Activated CD8-positive, alpha-beta T cell treated with anti-CD3 and anti-CD28 coated beads for 36 hours (primary cell): ENCODE measurements at places on chromosomes 7 and 10.

- H3K36me3 ChIP-seq: no peaks in the 10 kb centered on the region
- H3K27ac ChIP-seq: no peak overlapping the region
- H3K4me3 ChIP-seq: no peak overlapping the region
- no peaks in the 10 kb centered on the region for H3K27me3 ChIP-seq
- no peaks in the 10 kb centered on the region for H3K4me1 ChIP-seq
Measured at GRCh38 chr7:78080241-78080640, 281.7 kb downstream of the PHTF2 start.

DNA sequence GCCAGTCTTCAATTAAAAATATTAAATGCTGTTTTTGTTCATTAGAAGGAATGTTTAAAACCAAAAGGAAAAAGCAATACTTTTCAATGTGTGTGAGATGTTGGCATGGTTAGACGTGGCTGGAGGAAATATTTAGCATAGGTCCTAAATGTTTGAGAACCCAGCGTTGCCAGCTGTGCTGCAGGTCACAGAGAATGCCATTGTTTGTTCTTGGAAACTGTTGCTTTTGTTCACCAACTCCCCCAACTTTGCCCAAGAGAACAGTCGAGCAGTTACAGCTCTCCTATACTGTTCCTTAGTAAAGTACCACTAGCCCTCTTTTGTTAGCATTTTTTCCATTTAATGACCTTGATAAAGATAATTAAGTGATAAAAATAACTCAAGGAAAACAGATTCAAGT, 44.5 kb upstream of the ELMO1 start:
- H3K27me3 ChIP-seq: no peaks in the 10 kb centered on the region
- no peak for DNase-seq
- no peak overlapping the region for H3K4me3 ChIP-seq
- H3K36me3 ChIP-seq: no peaks in the 10 kb centered on the region

GRCh38 chr10:119654540-119654939, 3.4 kb downstream of the BAG3 start:
- no peaks in the 10 kb centered on the region for H3K27me3 ChIP-seq
- H3K4me1 ChIP-seq: peaks cover 50% of the 10 kb centered on the region
- H3K27ac ChIP-seq: peak overlapping the region; percentile 74
- peak overlapping the region; percentile 63 for H3K4me3 ChIP-seq

GRCh38 chr10:88565072-88565471, 18.0 kb downstream of the RNLS start:
- no peak for DNase-seq
- no peak overlapping the region for H3K4me3 ChIP-seq
- peaks cover 3% of the 10 kb centered on the region for H3K4me1 ChIP-seq
- H3K27ac ChIP-seq: no peak overlapping the region
- no peaks in the 10 kb centered on the region for H3K36me3 ChIP-seq

GRCh38 chr7:38757931-38758330, 126.8 kb upstream of the AMPH start:
- H3K27ac ChIP-seq: no peak overlapping the region
- H3K27me3 ChIP-seq: no peaks in the 10 kb centered on the region
- H3K36me3 ChIP-seq: peaks cover 11% of the 10 kb centered on the region
- H3K4me3 ChIP-seq: no peak overlapping the region
- DNase-seq: no peak
- H3K4me1 ChIP-seq: no peaks in the 10 kb centered on the region

DNA sequence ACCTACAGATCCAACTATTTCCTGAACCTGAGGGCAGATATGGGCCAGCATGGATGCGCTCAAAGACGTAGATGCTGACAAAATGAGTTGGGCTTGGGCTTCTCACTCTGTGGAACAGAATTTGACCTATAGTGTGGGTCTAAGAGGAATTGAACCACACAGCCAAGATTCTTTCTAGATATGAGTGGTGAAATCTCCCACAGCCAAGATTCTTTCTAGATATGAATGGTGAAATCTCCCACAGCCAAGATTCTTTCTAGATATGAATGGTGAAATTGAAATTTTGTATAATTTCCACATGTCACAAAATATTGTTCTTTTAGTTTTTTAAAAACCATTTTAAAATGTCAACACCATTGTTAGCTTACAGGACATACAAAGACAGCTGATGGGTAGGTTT, 215.4 kb upstream of the LRGUK start:
- no peak for DNase-seq
- H3K4me1 ChIP-seq: no peaks in the 10 kb centered on the region
- peaks cover 12% of the 10 kb centered on the region for H3K36me3 ChIP-seq

DNA sequence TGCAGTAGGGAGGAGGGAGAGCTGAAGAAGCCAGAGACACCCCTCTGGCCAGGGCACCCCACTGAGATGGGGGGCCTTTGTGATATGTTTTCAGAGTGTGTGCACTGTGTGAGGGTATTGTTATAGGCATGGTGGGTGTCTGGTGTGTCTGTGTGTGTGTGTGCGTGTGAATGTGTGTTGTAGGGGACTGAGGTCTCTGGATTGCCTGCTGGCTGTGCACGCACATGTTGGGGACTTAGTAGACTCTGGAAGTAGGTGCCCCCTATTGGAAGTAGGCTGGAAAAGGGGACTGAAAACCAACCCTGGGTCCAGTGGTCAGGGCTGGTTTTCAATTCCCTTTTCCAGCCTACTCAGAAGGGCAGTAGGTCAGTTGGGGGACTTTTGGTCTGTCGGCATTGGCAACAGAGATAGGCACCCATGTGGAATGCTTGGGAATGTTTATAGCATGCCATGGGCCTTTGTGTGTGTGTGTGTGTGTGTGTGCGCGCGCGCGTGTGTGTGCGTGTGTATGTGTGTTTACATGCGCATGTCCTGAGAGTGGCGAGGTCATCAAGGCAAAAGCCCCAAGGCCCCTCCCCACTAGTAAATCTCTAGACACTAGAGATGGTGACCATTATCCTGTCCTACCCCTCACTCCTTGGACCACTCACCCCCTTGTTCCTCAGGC, 78.8 kb downstream of the HIF1AN start:
- H3K4me1 ChIP-seq: no peaks in the 10 kb centered on the region
- no peak overlapping the region for H3K27ac ChIP-seq
- H3K4me3 ChIP-seq: no peak overlapping the region

DNA sequence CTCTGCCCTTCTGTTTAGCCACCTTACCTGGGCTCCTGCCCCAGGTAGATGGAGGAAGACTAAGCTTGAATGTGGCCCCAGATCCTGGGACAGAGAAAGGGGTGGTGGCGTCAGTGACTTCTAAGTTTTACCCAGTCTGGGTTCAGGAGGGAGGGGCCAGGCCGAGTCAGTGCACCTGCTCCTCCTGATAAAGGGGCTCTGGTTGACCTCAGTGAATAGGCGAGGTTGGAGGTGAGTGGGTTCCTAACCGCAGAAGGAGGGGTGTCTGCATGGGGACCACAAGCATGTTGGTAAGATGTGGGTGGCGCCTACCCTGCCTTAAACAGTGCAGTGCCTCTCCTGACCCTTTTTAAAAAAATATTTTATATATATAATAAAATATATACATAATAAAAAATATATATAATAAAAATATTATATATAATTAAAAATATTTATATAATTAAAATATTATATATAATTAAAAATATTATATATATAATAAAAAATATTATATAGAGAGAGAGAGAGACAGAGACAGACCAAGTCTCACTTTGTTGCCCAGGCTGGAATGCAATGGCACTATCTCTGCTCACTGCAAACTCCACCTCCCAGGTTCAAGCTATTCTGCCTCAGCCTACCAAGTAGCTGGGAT, 97.3 kb upstream of the GTF2I start:
- no peaks in the 10 kb centered on the region for H3K36me3 ChIP-seq
- H3K27ac ChIP-seq: no peak overlapping the region
- no peaks in the 10 kb centered on the region for H3K4me1 ChIP-seq
- DNase-seq: no peak
- H3K27me3 ChIP-seq: peaks cover 2% of the 10 kb centered on the region

DNA sequence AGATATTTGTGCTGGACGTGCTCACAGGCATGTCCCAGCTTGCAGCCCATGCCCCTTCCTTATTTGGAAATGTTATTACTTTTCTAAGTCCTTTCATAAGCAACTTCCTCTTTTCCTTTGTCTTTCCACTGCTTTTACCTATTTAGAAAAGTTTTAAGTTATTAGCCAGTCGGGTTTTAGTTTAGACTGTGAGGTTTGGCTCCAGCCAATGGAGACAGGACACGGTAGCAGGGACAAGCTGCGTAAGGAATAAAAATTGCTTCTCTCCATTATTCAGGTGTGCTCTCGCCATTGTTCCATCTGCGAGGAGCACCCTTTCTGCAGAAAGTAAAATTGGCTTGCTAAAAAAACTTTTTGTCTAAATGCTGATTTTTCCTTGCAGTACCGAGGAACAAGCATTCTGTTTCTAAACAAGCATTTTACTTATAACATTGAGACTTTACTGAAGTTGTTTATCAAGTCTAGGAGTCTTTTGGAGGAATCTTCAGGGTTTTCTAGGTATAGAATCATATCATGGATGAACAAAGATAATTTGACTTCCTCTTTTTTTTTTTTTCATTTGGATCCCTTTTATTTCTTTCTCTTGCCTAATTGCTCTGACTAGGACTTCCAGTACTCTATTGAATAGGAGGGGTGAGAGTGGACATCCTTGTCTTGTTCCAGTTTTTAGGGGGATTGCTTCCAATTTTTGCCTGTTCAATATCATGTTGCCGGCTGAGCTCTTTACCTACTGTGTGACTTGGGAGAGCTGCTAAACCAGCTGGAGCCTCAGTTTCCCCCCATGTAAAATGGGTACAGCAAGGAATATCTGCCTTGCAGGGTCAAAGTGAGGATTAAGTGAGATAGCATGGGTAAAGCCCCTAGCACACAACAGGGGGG, 63.8 kb downstream of the ALOX5 start:
- no peak overlapping the region for H3K27ac ChIP-seq
- H3K4me1 ChIP-seq: peaks cover 20% of the 10 kb centered on the region
- no peak for DNase-seq
- H3K36me3 ChIP-seq: no peaks in the 10 kb centered on the region
- H3K27me3 ChIP-seq: no peaks in the 10 kb centered on the region

- H3K27ac ChIP-seq: no peak overlapping the region
- no peak overlapping the region for H3K4me3 ChIP-seq
- no peaks in the 10 kb centered on the region for H3K4me1 ChIP-seq
- H3K36me3 ChIP-seq: no peaks in the 10 kb centered on the region
Measured at GRCh38 chr7:141460781-141461715, 90.2 kb upstream of the AGK start.

GRCh38 chr7:30974605-30975255, 11.0 kb downstream of the GHRHR start:
- DNase-seq: peak; percentile 84
- H3K4me3 ChIP-seq: no peak overlapping the region
- no peaks in the 10 kb centered on the region for H3K4me1 ChIP-seq
- peak overlapping the region; percentile 18 for H3K27ac ChIP-seq
- no peaks in the 10 kb centered on the region for H3K36me3 ChIP-seq
- H3K27me3 ChIP-seq: peaks cover 19% of the 10 kb centered on the region

DNA sequence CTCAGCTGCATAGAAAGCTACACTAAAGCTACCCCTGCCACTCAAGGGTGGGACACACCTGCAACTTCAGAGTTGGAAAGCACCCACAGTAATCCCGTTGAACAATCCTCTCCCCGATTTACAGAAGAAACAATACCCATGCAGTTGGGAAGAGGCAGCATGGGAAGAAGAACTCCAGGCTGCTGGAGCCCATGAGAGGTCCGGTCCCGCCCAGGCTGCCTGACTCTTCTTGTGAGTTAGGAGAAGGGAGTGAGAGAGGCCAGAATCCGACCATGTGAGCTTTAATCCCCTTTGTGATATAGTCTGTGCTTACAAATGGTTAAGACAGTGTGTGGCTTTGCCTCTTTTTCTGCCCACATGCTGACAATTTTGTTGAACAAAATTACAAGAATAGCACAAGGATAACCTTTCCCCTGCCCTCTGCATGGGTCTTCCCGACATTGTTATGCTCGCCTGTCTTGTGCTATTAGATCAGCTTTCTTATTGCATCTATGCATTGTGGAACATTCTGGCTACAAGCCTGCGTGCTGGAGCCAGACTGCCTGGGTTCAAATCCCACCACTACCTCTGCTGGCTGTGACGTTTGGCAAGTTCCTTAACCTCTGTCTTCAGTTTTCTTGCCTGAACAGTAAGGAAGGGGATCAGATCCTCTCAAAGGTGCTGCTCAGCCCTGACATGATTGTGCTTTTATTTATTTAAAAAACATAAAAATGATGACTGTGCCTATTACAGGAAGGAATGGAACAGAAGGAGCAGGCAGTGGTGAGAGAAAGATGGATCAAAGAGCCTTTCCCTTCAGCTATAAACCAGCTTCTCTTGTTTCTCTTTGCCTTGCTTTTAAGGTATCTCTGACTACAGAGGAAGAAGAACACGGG, 56.0 kb downstream of the BPGM start:
- no peak overlapping the region for H3K4me3 ChIP-seq
- H3K36me3 ChIP-seq: no peaks in the 10 kb centered on the region
- no peaks in the 10 kb centered on the region for H3K27me3 ChIP-seq
- no peak overlapping the region for H3K27ac ChIP-seq
- no peak for DNase-seq
- H3K4me1 ChIP-seq: no peaks in the 10 kb centered on the region

GRCh38 chr10:119737823-119738222, 12.0 kb downstream of the INPP5F start:
- no peak overlapping the region for H3K4me3 ChIP-seq
- peaks cover 35% of the 10 kb centered on the region for H3K4me1 ChIP-seq
- peak; percentile 14 for DNase-seq
- H3K27me3 ChIP-seq: no peaks in the 10 kb centered on the region

GRCh38 chr7:27345164-27345887, 102.7 kb downstream of the EVX1 start:
- no peaks in the 10 kb centered on the region for H3K4me1 ChIP-seq
- no peak for DNase-seq
- no peaks in the 10 kb centered on the region for H3K36me3 ChIP-seq
- H3K4me3 ChIP-seq: no peak overlapping the region
